ENCODE measurements at places on chromosomes 3 and 15.

DNA sequence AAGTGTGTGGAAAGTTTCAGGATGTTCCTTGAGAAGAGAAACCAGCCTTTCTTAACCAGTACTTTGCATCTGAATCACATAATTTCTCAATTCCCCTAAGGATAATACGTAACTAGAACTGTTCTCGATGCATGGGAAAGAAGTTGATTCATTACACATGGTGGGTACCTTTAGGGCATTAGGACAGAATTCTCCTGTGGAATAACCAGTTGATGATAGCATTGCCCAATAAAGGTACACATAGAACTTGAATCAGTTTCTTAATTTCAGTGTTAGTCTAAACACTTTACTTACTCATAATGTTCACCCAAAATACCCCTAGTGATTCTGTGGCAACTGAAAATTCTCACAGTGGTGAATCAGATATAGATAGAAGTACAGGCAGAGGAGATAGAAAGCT, 1030.9 kb downstream of the ROBO1 start:
- no peak for DNase-seq

DNA sequence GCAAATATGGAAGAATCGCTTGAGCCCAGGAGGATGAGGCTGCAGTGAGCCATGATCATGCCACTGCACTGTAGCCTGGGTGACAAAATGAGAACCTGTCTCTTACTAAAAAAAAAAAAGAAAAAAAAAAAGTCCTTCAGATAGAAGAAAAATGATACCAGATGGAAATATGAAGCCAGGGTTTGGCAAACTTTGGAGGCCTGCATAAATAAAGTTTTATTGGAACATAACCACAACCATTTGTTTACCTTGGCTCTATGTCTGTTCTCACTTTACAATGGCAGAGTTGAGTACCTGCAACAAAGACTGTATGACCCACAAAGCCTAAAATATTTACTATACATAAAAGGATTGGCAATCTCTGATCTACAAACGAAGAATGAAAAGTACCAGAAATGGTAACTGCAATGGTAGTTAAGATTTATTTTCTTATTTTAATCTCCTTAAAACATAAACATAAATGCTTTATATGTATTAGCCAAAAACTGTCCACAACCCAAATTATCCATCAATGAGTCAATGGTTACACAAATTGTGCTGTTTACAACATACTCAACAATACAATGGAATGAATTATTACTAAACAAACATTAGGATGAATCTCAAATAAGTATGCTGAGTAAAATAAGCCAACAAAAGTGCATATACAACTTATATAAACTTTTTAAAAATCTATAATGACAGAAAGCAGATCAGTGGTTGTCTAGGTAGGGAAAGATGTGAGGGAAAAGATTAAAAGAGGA, 41.8 kb downstream of the GOLGB1 start:
- DNase-seq, result no peak

DNA sequence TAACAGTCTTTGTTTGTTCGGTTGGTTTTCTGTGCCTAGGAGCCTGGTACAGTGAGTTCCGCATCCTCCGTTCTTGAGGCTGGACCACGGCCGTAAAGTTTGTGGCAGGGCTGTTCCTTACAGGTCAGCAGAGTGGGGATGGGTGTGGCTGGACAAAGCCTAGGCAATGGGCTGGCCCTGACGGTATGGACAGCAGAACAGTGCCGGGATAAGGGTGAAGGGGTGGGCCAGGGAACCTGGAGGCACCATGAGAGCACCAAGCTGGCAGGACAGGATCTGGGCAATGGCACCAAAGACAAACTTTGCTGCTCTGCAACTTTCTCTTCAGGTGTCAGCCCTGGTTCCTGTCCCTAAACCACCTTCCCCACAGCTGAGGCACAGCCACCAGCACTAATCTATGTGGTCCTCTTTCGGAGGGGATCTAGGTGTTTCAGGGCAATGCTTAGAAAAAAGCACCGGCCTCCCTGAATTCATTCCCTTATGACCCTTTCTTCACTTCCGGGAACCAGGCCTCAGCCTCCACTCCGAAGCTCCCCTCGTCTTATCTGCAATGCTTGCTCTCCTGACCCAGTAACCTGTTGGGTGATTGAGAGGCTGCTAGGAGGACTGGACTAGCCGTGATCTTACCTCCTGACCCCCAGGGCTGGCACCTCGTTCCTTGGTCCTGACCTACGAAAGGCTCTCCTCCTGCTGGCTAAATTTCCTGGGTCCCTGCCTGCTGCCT, 54.4 kb downstream of the KLHL6 start:
- peak; percentile 48 for DNase-seq

DNA sequence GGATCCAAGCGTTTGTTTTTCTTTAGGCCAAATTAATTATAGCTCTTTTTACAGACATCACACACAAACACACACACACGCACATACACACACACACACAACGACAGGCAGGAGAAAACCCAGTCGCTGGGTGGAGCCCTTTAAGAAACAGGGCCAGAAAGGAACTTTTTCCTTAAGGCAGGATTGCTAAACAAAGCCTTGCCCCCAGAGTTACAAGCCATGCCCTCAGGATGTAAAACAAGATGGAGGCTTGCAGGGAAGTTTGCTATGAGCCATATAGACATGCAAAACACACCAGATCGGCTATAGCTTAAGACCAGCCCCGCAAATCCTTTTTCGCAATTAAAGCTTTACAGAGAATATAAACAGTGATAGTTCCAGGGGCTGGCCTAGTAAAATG, 16.3 kb upstream of the IQCF2 start:
- DNase-seq, result no peak

- no peak for DNase-seq
These were observed 6.7 kb downstream of the PARP14 start for GRCh38 chr3:122687298-122687697.

- no peak for DNase-seq
These were observed 3.1 kb upstream of the POLR2M start for GRCh38 chr15:57703387-57703786.

GRCh38 chr3:177594096-177594495, 396.8 kb upstream of the TBL1XR1 start:
- DNase-seq, result no peak

- DNase-seq, result no peak
These were observed 189.7 kb upstream of the IL12A start for GRCh38 chr3:159798951-159799350.

- no peak for DNase-seq
These were observed 347.7 kb downstream of the PLCL2 start for GRCh38 chr3:17232442-17232841.

DNA sequence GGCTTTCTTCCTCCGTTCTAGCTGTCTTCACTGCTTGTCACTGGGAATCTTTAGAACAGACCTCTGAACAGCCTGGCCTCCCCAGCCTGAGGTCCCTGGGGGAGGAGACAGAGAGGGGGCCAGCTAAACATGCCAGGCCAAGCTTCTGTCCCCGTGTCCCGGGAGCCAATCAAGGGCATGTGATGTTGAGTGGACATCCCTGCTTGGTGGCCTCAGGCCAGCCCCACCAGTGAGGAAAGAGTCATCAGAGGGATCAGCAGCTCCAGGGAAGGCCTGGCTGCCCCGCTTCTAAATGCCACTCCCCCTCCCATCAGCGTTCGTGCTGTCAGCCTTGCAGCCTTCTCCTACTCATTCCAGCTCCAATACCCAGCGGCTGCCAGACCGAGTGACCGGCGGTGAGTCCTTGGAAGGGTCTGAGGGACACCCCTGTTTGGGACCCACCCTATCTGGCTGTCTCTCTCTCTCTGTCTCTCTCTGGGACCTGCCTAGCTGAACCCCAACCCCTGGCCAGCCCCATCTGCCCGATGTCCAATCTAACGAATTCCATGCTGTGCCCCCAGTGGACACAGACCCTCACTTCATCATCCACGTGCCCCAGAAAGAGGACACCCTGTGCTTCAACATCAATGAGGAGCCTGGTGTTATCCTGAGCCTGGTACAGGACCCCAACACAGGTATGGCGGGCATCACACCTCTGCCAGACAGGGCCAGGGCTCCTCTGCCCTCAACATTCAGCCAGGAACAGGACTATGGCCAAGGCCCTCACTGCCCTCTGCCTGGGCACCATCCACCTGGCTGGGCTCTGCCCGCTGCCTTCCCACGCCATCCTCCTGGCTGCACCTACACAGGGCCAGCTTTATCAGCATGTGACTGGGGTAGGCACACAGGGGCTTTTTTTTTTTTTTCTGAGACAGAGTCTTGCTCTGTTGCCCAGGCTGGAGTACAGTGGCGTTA, 6.6 kb upstream of the ITIH3 start:
- no peak for DNase-seq

DNA sequence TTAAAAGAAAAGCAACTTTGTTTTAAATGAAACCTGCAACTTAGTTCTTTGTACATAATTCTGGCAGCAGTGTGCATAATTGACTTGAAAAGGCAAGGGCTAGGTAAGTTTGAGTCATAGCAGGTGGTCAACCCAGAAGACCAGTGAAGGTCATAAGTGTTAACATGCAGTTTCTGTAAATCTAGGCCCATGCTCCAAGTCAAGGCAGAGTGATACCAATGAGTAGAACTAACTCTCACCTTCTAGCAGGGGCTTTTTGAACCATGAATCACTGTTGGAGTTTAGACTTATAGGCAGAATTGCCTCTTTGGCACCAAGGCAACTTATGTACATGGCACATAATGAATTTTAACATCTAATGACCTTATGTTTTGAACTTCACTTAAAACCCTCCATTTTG, 29.5 kb upstream of the IL20RB start:
- DNase-seq, result no peak

- peak; percentile 90 for DNase-seq
These were observed 6.2 kb upstream of the CTDSPL start for GRCh38 chr3:37855363-37855970.

- no peak for DNase-seq
These were observed 3.5 kb upstream of the DCUN1D1 start for GRCh38 chr3:182983876-182984275.

DNA sequence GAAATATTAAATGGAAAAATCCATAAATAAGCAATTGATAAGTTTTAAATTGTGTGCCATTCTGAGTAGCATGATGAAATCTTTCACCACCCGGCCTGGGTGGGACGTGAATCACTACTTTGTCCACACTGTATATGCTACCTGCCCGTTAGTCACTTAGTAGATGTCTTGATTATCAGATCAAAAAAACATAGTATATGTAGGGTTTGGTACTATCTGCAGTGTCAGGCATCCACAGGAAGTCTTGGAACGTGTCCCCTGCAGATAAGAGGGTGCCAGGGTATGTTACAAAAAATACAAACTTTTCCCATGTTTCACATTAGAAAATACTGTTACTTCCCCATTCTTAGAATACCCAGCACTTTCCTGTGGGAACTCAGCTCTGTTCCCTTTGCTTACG, 35.2 kb downstream of the FAM81A start:
- no peak for DNase-seq

GRCh38 chr15:89669941-89670340, 9.2 kb downstream of the PLIN1 start:
- no peak for DNase-seq

GRCh38 chr3:50189274-50189673, 2.1 kb upstream of the GNAT1 start:
- no peak for DNase-seq

GRCh38 chr3:113166357-113166718, 45.0 kb upstream of the BOC start:
- DNase-seq, result no peak

DNA sequence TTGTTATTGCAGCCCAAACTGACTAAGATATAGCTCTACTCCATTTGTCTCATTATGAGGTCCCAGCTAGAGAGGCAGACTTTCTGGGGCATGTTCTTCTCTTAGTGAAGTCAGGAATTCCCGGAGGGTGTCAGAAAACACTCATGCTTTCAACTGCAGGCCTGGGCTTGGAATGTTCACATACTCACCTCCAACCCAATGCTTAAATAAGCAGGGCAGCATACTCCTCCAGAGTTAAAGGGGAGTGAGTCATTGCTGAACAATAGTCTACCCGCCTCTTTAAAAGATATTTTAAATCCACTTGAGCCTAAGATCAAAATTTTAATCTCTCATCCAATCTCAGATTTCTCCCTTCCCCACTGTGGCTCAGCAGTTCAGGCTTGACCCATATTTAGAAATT, 167.8 kb upstream of the DPH6 start:
- DNase-seq, result no peak

- DNase-seq, result no peak
These were observed 229.6 kb downstream of the OPA1 start for GRCh38 chr3:193822492-193823212.

DNA sequence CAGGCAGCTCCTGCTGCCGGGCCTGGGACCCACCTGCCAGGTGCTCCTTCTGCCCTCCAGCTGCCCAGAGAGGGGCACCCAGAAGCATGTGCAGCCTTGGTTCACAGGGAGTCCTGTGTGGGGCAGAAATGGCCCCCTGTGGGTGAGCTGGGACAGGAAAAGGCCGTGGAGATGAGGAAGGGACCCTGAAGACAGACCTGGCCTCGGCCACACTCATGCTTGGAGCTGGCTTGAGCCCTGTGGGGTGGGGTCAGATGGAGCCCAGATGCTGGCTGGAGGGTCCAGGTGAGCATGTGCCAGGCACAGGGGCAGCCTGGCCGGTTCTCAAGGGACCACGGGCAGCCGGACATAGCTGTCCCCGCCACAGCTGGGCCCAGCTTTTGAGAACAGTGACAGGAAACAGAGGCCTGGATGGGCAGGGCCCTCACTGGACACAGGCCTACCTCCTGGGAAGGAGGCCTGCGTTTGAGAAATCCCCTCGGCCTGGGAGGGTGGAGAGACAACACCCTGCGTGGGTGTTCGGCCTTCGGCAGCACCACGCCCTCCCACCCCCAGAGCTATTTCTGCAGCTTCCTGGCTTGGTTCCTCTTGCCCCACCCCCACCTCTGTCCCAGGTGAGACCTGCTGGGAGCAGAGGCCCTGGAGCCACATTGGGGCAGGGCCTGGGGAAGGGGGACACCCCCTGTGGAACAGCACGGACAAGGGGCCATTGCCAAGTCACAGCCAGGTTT, 132.6 kb upstream of the MEF2A start:
- peak; percentile 63 for DNase-seq

GRCh38 chr3:100779480-100779879, 70.2 kb downstream of the TFG start:
- no peak for DNase-seq

- DNase-seq, result no peak
These were observed 422.7 kb upstream of the CFAP20DC start for GRCh38 chr3:59472541-59472940.

GRCh38 chr15:52071570-52071969, 41.0 kb downstream of the BCL2L10 start:
- DNase-seq, result no peak

- DNase-seq, result no peak
These were observed 8.4 kb downstream of the ITGB5 start for GRCh38 chr3:124878561-124879336.

- DNase-seq, result no peak
These were observed 41.8 kb downstream of the NCEH1 start for GRCh38 chr3:172669021-172669420.

DNA sequence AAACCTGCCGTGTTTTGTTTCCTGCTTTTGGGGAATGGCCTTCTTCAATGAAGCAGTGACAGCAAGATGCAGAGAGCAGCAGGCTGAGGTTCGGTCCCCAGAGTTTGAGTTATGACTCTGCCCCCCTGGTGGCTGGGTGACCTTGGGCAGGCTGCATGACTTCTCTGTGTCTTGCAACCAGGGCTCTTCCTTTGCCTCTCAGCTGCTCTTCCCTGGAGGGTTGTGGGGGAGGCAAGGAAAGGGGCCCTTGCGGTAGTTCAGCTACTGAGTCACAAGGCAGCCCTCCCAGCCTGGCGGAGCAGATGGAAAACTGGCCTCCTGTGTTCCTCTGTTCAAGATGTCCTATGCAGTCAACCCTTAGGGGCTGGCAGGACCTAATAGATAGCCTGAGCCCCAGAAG, 17.1 kb downstream of the CTXND1 start:
- DNase-seq, result peak; percentile 77

- DNase-seq, result no peak
These were observed 36.9 kb downstream of the SH3BP5 start for GRCh38 chr3:15295506-15295905.

- DNase-seq, result no peak
These were observed 22.4 kb downstream of the NANOGP8 start for GRCh38 chr15:35062738-35063099.

All from activated effector memory CD4-positive, alpha-beta T cell treated with anti-CD3 and anti-CD28 coated beads, Interleukin-2, amount 50 U/mL, for 16 hours (primary cell).